ENCODE measurements at places on chromosomes 5 and 9. TPM values are rescaled to one million over a fixed set of nuclear protein-coding genes. Genes with fewer than 3 reads are reported as not detected.

GRCh38 chr9:137438591-137439157, 2.5 kb downstream of the ENTPD8 start:
- no peak for DNase-seq

DNA sequence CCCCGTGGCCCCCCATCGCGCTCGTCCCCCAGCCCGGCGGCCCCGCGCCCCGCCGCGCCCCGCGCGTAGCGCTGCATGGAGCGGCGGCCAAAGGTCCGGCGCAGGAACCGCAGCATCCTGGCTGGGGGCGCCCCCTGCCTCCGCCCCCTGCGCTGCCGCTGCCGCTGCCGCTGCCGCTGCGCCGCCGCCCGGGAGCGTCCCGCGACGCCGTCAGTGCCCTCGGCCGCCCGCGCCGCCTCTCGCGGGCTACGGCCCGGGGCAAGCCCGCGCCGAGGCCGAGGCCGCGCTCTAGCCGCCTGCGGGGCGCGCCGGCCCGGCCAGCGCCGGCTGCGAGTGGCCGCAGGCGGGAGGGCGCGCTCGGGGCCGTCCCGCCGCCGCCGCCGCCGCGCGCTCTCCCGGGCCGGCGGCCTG, 523 bp downstream of the EPB41L4B start:
- DNase-seq, result no peak

DNA sequence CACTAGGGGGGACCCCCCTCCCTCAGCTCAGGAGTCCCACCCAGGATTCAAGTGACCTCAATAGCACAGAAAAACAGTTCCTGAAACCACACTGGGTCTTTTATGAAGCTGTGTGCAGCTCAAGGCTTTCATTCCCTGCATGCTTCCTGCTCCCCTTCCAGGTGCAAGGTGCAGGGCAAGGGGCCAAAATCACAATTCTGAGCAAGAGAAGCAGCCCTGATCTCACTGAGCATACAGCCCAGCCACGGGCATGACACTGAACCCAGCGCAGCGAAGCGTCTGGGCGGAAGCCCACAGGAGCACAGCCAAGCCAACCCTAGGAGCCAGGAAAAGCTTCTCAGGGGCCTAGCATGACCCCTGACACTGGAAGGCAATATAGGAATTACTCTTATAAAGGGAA, 62.9 kb downstream of the IRX2 start:
- DNase-seq, result no peak

DNA sequence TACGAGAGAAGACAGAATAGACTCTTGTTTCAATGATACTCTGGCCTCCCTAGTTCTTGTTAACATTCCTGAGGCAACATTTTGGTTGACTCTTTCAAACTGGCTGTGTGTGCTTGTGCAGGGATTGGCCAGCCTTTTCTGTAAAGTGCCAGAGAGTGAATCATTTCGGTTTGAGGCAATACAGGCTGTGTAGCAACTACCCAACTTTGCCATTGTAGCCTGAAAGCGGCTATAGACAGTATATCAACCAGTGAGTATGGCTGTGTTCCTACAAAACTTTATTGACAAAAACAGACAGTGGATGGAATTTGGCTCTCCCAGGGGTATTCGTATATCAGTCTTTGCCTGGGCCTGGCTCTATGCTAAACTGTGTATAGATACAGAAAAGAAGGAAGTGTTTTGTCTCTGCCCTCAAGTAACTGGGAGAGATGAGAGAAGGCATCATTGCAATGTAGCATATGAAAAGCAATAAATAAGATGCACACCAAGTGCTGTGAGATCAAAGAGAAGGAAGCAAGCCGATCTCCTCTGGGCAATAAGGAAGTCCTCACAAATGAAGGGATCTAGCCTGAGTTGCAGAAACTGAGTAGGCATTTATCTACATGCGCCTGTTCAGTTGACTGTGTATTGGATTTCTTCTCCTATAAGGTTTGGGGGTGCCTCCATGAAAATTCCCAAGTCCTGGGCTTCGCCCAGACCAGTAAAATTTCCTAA, 568.0 kb upstream of the KLF4 start:
- no peak for DNase-seq

- DNase-seq, result no peak
These were observed 121.8 kb downstream of the CAAP1 start for GRCh38 chr9:26770821-26771220.

DNA sequence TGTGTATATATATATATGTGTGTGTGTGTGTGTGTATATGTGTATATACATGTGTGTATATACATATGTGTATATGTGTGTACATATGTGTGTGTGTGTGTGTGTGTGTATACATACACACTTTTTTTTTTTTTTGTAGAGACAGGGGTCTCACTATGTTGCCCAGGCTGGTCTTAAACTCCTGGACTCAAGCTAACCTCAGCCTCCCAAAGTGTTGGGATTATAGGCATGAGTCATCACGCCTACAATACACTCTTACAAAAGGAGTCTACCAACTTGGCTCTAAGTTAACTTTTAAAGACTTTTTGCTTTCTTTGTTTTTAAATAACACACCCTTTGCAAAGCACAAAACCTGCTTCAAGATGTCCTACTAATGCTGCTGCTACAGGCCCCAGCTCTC, 2.1 kb downstream of the C9orf78 start:
- DNase-seq, result no peak

DNA sequence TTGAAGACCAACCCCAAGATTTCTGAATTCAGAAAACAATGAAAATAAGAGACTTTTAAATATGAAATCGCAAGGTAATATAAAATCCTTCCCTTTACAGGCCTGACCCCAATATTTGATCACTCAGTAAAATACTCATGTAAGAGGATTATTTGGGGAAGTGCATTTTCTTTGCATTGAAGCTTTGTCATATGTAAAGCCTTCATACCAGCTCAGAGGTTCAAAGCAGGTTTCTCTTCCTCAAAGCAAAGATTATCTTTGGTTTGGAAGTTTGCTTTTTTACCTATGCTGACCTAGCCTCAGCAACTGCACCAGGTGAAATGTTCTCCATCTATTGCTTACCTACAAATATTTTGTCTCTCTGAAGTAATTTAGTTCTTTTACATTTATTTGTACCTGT, 106.5 kb upstream of the PARP8 start:
- DNase-seq, result no peak

- no peak for DNase-seq
These were observed 1.4 kb downstream of the AKNA start for GRCh38 chr9:114386361-114386885.

DNA sequence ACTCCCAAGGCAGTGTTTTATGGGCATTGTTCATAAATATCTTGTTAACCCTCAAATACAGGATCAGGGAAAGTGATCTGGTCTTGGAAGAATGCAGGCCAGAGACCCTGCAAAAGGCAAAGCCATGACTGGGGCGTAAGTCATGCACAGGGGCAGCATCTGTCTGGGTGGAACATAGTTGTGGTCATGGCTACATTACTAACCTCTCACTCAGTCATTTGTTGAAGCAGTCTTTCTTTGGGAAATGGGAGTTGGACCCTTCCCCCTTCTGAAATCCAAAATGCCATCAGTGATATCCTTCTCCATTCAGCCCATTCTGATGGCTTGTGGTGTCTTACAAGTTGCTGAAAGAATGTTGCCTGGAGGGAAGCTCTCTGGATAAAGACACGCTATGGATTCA, 68.1 kb downstream of the GDNF start:
- DNase-seq, result no peak

DNA sequence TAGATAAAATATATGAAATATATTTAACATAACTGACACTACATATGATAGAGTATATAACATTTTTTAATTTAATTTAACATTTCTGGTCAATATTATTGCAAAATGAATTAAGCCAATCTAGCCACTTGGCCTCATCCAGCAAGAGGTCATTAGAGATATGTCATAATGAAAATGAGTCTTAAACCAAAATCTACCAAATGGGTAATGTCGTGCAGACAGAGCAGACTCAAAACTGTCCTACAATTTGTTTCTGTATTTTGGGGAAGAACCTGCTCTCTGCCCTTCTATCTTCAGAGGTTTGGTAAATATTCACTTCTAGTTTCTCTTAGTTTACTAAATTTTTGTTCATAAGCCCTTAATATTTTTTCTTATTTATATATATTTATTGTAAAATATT, 61.4 kb downstream of the ARHGEF28 start:
- DNase-seq, result no peak

- no peak for DNase-seq
These were observed 362.6 kb downstream of the DNAH5 start for GRCh38 chr5:13581914-13582313.

- no peak for DNase-seq
These were observed 165.2 kb downstream of the ADAMTS12 start for GRCh38 chr5:33726422-33727165.

DNA sequence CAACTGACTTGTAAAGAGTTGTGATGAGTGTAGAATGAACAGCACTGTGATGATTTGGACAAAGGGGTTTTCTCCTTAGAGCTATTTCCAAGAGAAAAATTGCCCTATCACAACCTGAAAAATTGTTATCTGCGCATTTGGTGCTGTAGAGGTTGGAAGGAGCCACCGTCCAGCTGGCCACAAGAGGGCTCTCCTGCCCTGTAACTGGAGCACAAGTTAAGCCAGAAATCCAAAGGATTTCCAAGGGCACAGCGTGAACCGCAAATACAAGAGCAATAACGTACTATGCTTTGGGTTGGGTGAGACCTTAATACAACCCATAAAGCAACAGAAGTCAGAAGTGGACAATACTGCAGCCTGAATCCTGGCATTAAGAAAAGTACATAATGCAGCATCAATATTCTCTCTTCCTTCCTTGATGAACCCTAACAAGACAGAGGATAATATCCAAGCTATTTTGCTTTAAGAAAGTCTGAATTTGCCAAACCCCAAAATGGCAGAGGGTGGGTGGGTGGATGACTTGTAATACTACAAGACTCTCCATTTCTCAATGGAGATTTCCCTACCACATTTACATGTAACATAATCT, 56.8 kb upstream of the SMIM32 start:
- peak; percentile 9 for DNase-seq

- no peak for DNase-seq
These were observed 27.3 kb upstream of the UBAC1 start for GRCh38 chr9:135988493-135988892.

GRCh38 chr9:126699401-126699881, 85.7 kb downstream of the LMX1B start:
- no peak for DNase-seq

GRCh38 chr5:168054091-168054490, 237.4 kb upstream of the WWC1 start:
- no peak for DNase-seq

GRCh38 chr9:88090151-88090581, 48.1 kb downstream of the SPATA31C2 start:
- DNase-seq, result no peak

DNA sequence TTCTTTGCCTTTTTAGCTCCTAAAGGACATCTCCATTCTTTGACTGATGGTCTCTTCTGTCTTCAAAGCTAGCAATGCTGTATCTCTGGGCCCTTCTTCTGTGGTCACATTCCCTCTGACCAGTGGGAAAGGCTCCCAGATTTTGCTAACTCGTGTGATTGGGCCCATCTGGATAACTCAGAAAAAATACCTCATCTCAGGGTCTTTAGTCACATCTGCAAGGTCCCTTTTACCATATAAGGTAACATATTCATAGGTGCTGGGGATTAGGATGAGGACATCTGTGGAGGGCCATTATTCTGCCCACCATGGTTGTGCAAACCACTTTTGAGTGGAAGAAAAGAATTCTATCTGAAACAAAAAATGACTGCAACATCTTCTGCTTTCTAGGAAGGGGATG, 76.3 kb upstream of the MAMDC2 start:
- DNase-seq, result no peak

DNA sequence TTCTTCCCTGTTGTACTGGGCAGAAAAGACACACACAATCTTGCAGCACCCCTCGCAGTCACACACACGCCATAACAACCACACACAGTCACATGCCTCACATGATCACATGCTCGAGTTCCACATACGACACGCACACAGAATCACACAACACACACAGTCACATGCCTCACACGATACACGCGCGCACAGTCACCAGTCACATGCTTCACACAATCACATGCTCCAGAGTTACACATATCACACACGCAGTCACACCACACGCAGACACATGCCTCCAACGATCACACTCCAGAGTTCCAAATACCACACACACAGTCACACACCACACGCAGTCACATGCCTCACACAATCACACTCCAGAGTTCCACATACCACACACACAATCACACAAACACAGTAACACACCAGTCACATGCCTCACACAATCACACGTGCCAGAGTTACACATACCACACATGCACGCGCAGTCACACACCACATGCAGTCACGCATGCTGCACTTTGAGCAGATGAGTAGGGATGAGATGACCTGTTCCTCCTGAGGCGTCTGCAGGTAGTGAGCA, 49.0 kb upstream of the LRRC14B start:
- DNase-seq, result no peak

The LCP2 gene
- total RNA-seq, result 351 TPM

The STKLD1 gene
- 0.86 TPM for total RNA-seq

The CDX1 gene
- total RNA-seq, result not detected

The CYSRT1 gene
- not detected for total RNA-seq

The BTNL9 gene
- total RNA-seq, result not detected

The DCANP1 gene
- not detected for total RNA-seq

The TMEFF1 gene
- total RNA-seq, result 0.49 TPM

The PRUNE2 gene
- total RNA-seq, result not detected

The ARL14EPL gene
- total RNA-seq, result not detected

The PCDHGB4 gene
- not detected for total RNA-seq

The SLCO4C1 gene
- not detected for total RNA-seq

The SAP30L gene
- total RNA-seq, result 54.9 TPM

Data from CD4-positive, CD25-positive, alpha-beta regulatory T cell (primary cell).